CD4-positive, alpha-beta T cell treated with Interleukin-15 for 4 hours (primary cell): ENCODE measurements at places on chromosomes 4 and X.

DNA sequence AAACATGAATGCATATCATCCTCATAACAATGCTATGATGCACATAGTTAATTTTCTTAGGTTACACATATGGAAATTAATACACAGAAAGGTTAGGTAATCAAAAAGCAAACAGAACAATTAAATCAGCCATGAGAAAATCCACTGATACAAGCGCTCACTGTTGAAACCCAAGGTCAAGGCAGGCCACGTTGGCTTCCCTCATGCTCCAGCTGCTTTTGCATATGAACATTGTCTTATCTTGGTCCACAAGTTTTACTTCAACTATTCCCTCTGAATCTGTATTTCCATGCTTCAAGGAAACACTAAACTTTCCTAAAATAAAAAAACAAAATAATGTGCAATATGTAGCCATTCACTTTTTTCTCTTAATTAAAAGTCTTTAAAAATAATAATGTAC, 34.5 kb upstream of the PLA2G12A start:
- DNase-seq, result no peak

DNA sequence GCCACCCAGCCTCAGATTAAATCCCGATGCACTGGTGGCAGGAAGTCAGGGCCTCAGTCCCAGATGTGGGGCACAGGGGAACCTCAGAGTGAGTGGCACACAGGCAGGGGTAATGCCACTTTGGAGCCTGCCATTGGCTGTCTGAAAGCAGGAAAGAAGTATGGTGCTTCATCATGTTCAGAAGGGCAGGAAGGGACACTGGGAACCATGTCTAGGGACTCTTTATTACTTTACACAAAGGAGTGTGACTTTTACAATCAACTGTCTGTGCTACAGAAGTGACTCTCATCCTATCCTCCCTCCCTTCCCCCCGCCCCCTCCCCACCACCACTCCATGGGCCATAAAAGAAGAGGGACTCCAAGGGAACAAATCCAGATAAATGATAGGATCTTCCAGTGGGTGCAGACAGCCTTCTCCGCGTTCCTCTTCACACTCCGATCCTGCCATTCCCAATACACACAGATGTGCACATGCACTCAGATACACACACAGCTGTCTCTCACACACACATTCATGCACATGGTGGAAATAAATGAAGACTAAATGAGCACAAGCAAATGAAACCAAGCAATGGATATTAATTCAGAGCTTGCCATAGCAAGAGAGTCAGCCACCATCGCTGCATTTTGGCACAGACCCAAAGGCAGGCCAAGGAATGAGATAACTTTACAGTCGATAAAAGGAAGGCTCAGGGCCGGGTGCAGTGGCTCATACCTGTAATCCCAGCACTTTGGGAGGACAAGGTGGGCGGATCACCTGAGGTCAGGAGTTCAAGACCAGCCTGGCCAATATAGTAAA, 2.5 kb upstream of the TMEM154 start:
- no peak for DNase-seq

GRCh38 chrX:152810403-152810802, 20.2 kb downstream of the CETN2 start:
- no peak for DNase-seq

DNA sequence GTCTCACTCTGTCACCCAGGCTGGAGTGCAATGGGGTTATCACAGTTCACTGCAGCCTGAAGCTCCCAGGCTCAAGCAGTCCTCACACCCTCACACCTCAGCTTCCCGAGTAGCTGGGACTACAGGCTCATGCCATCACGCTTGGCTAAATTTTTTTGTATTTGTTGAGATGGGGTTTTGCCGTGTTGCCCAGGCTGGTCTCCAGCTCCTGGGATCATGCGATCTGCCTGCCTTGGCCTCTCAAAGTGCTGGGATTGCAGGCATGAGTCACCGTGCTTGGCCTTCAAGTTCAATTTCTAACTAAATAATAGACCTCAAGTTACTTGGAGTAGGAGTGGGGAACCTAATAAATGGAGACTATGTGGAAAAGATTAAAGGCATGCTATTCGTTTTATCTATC, 48.9 kb downstream of the MND1 start:
- no peak for DNase-seq

DNA sequence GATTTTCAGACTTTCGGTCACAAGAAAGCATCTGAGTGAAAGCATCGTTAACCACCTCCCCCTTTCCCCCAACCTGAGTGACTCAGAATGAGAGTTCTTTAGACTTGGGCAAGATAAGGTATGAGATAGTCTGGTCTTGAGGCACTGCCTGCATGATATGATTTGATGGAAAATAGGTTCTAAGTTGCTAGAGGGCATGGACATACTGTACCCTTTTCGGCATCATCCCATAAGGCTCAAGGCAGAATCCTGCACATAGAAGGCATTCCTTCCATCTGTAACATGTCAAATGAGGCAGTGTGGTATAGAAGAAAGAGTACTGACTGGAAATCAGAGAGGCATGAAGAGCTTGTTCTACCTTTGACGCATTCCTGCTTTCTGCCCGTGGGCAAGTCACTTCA, 16.8 kb upstream of the AMOT start:
- no peak for DNase-seq

GRCh38 chr4:13102092-13102742, 381.9 kb downstream of the RAB28 start:
- DNase-seq, result no peak

DNA sequence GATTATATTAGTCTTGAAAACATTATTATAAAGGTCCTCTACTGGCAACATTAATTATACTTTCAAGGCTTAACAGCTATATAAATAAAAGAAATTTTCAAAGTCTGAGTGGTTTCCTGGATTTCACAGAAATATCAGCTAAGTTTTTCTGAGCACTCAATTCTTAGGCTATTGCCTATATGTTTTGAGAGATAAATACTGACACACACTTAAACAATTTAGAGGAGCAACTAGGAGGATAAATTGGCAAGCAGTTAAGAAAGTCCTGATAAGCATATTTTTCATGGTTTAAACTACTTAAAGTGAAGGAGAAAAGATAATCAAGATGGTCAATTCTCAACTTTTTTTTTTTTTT, 2.7 kb upstream of the MGARP start:
- DNase-seq, result no peak
